ENCODE measurements at places on chromosomes 5 and 9.

DNA sequence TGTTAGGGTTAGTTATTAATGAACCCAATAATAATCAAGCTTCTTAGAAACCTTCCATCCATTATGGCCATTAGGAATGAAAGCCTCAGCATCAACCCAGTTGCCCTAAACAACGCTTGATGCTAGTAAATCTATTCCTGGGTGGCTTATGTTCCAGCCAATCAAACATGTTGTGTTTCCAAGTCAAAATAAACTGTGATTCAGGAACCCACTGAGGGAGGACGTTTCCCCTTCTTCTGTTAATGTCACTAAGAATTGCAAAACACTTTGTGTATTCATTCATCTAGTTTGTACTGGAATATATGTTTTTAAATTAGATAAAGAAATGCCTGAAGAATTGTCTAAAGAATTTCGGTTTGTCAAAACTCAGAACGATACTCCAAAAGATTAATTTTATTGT, 142.5 kb upstream of the MSX2 start:
- DNase-seq, result no peak

DNA sequence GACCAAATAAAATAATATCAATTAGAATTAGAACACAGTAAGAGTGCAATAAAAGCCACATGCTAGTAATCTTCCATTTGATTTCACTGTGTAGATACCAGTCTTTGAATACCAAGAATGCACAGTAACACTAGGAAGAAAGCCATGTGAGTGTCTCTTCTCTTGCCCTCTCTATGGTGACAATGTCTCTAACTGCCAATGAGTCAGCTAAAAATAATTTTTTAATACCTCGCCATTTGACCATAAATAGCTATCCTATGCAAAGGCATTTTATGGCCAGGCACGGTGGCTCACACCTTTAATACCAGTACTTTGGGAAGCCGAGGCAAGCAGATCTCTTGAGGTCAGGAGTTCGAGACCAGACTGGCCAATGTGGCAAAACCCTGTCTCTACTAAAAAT, 30.6 kb downstream of the EDIL3 start:
- DNase-seq, result no peak

- no peak for DNase-seq
Measured at GRCh38 chr5:95808013-95808685, 14.4 kb downstream of the GLRX start.

- DNase-seq, result no peak
Measured at GRCh38 chr9:133851693-133852092, 113.5 kb upstream of the SARDH start.

DNA sequence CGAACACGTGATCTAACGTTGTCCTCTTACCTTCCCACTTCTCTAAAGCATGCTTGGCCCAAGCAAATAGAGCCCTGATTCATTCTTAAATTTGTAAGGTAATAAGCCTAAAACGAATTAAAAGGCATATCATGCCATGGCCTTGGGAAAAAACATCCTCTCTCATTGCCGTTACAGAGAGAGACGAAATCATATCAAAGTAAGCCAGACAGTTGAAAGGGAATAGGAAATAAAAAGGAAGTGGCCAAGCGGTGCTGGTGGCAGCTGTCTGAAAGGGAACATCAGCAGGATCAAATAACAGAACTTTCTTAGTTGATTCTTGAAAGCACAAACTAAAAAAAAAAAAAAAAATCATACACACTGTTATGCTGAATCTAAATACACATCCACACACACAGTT, 49.1 kb upstream of the CDH6 start:
- DNase-seq, result no peak

GRCh38 chr5:34486849-34487158, 169.3 kb upstream of the RAI14 start:
- no peak for DNase-seq

DNA sequence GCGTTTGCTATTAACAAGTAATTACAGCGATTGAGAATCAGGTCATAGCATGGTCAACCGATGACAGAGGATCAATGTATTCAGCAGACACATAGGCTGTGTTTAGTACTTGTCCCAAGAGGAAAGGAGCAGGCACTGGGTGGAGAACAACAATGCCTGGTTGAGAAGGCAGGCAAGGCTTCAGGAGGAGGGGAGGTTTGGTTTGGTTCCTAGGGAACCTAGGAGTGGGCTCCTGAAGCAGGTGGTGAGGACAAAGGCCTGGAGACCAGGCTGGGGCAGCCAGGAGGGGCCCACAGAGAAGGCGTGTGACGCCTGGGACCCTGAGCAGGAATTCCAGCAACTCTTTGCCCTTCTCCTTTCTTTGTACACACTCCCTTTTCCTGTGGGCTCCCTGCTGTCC, 195.6 kb downstream of the SPOCK1 start:
- no peak for DNase-seq

- no peak for DNase-seq
Measured at GRCh38 chr9:129313331-129313955, 135.4 kb upstream of the IER5L start.

GRCh38 chr9:76878933-76879332, 27.0 kb downstream of the PRUNE2 start:
- DNase-seq, result no peak

DNA sequence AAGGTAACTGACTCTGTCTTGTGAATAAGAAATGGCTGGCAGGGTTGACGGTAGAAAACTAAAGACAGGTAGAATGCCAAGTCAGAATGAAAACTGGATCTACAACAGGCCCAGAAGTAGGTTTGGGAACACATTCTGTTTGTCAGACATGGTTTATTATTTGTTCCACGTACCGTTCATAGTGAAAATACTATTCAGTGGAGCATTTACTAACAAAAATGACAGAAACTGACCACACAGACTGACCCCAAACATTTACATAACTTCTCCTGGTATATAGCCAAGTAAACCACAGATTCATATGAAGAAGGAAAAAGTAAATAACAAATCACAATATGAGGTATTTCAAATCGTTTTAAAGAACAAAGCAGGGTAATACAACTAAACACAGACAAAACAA, 73.7 kb downstream of the SLC38A9 start:
- DNase-seq, result no peak

DNA sequence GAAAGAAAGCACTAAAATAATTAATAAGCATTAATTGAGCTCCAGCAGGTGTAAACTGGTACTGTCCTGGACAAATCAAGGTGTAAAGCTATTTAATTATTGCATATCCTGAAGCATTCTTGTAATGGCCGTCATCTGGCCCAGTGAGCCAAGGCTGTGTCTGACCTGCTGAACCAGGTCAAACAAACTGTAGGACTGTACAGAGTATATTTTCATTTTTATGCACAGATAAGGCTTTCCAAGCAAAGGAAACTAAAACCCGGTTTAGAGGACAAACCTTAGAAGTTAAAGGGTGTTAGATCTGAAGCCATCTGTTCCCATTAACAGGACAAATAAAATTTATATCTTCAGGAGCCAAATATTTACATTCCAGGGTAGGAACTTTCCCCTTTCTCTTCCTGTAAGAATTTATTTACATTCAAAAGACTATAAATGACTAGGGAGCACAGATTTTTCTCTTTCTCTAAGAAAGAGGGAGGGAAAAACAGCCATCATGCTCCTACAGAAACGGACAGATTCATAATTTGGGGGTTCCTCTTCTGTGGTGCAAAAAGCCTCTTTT, 69.8 kb downstream of the ESM1 start:
- no peak for DNase-seq

DNA sequence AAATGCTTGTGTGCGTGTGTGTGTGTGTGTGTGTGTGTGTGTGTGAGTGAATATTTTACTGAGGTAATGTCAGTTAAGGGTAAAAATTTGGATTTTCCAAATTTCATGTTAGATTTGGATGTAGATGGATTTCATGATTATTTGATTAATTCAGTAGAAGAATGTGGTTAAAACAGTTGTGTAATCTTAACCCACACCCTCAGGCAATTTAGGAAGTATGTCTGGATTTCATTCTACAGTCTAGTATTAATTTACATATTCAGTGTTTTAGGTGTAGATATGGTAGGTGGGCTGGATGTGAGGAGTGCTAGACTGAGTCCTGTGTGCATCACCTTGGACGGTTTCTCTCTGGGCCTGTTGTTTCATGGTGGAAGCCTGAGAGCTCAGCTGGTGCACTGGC, 99.1 kb upstream of the CKMT2 start:
- DNase-seq, result no peak

DNA sequence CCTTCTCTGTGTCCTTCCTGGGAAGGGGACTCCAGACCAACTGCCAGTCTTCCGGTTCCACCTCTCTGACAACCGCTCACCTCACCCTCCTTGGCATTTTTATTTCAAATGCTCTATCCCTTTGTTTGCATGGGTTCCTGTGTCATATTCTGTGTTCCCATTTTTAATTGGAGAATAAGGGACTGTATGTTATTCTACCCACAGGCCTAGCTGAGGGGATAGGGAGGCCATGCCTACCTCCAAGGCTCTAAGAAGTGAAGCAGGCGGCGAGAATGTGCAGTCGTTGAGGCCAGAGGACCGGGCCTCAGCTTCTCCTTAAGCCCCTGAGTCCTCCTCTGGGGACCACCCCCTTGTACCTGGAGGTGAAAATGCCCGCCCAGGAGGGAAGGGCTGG, 936 bp upstream of the WDR5 start:
- no peak for DNase-seq

- peak; percentile 54 for DNase-seq
Measured at GRCh38 chr5:157172403-157172802, 6.3 kb upstream of the GARIN3 start.

- no peak for DNase-seq
Measured at GRCh38 chr9:88221105-88221504, 82.8 kb upstream of the SPATA31C2 start.

- no peak for DNase-seq
Measured at GRCh38 chr9:121742923-121743322, 91.5 kb downstream of the DAB2IP start.

DNA sequence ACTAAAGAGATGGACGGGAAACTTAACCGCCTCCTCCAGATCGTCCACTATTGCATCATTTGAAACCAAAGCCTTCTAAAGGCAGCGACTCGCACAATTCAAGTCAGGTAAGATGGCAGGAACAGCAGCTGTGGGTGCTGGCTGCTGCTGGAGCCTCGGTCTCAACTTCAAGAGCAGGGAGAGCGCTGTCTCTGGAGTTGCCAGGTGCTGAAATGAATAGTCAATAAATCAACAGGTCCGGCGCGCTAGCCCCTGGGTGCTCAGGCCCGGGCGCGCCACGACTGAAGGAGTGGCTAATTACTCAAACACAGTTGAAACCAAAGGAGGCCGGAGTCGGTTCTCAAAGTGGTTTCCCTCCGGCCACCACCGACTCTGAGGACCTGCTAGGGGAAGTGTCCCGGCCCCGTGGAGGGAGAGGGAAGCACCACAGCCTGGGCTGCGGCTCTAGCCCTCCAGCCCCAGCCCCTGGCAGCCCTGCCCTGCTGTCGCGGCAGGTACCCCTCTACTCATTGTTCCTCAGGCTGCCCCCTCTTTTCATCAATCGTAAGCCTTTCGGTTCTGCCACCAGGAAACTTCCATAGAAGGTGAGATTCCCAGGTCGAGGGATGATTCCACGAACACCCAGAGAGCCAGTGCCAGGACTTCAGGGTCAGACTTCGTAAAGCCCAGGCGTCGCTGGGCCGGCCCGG, 804 bp downstream of the TTC39B start:
- peak; percentile 8 for DNase-seq

GRCh38 chr5:154977409-154977808, 36.1 kb upstream of the KIF4B start:
- DNase-seq, result no peak

DNA sequence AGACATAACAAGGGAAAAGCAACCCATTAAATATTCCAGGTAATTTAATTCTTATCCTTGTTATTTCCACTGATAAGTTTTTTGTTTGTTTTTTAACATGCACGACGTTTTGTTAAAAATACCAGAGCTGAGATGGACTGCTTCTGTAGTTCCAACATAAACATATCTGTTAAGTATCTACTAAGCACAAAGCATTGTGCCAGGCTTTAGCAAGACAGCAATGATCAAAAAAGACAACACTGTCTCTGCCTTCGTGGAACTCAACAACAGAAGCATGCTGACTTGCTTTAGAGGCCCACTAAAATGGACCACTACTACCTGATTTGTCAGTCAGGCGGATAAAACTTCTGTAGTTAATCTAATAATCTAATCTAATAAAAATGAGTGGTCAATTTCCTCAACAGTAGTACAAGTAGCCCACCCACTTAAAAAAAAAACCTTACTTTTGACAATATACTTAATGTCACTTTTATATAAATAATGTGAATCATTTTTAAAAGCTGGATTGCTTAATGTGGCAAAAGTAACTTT, 3.1 kb downstream of the RAB14 start:
- DNase-seq, result no peak

DNA sequence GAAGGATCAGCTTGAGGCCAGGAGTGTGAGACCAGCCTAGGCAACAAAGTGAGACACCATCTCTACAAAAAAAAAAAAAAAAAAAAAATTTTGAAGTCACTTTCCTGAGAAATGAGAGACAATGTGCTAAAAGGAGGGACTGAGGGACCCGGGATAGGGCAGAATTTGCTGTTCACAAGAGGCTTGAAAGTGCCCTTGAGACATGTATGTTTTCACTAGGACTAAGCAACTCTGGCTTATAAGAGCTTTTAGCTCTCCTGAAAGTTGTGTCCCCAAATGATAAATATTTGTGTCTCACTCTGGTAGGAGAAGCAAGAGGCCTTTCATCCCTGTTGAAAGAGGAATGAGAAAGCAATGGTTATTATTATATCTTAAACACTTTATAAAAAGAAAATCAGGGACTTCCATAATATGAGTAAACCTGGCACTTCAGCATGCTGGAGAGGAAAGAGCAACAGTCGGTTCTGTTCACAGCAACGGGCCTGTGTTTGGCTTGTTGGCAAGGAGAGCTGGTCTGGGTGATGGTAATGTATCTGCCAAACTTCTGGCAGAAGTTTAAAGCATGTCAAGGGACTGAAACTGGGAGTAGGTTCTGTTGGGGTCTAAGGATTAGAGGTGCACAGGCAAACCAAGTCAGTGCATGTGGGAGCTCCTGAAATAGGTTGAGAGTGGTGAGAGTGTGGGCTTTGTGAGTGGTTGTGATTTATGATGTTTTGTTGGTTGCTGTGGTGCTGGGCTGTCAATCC, 32.2 kb downstream of the ENTREP1 start:
- no peak for DNase-seq

- no peak for DNase-seq
Measured at GRCh38 chr5:134439210-134439654, 27.6 kb upstream of the CDKN2AIPNL start.

DNA sequence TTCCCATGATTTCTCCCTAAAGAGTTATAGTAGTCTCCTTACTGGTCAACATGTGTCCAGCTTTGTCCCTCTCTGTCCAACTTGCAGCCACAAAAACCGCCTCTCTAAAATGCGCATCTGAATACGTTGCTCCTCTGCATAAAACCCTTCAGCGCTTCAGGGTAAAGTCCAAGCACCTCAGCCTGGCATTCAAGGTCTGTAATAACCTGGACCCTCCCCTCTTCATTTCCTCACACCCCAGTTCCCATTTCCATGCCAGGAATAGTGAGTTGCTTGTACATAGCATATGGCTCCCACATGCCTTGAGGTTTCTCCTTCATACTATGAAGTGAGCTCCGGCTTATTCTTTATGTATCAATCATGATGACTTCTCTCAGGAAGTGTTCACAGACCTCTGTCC, 101.5 kb downstream of the OXCT1 start:
- no peak for DNase-seq

GRCh38 chr5:133950821-133951612, 17.4 kb downstream of the C5orf15 start:
- no peak for DNase-seq

Data from GM19239 (cell line).